ENCODE measurements at places on chromosomes 12 and 14. TPM values are rescaled to one million over a fixed set of nuclear protein-coding genes. Genes with fewer than 3 reads are reported as not detected.

Gene DTX1
- 38.1 TPM for total RNA-seq

Gene SIX6
- not detected for total RNA-seq

Gene ZDHHC22
- not detected for total RNA-seq

Gene HOXC12
- 0.22 TPM for total RNA-seq

Gene RNFT2
- 5.9 TPM for total RNA-seq

Gene TSPAN11
- total RNA-seq: 16.0 TPM

Gene ADAM21
- not detected for total RNA-seq
